Activated CD4-positive, alpha-beta T cell treated with anti-CD3 and anti-CD28 coated beads, Interleukin-2, amount 50 U/mL, for 16 hours (primary cell): ENCODE measurements at places on chromosomes 16 and 17.

DNA sequence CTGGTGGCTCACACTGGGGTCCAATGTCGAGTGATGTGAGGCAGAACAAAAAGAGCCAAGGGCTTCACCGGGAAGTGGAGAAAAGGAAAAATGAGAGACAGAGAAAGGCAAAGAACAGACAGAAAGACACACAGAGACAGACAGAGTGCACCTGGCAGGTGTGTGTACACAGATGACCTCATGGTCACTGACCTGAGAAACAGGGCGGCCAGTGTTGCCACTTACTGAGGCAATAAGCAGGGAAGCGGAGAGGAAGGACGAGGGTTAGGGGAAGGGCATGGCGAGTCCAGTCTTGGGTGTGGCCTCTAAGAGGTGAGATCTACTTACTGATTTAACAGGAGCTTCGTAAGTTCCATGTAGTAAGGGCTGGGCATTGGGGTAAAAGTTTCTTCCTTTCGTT is 7.5 kb downstream of the GINS2 start:
- no peak for DNase-seq

- DNase-seq, result no peak
Observed at GRCh38 chr17:8925808-8926207, 39.7 kb downstream of the PIK3R5 start.

DNA sequence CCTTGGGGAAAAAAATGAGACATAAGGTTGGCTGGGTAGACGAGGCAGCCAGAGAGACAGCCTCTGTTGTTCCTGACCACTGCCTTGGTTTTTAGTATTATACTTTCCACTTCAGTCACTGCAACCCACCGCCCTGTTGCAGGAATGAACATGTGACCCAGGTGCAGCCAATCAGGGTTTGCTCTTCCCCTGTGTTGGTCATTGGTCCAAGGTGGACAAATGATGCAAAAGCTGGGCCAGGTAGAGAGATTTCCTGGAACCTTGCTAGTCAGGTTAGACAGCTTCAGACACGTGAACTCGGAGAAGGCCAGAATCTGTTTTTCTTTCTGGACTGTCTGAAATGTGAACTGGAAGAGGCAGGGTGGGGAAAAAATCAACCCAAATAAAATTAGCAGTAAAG is 452.4 kb upstream of the RBFOX1 start:
- no peak for DNase-seq

GRCh38 chr17:1124896-1125787 is 54.6 kb downstream of the ABR start:
- DNase-seq, result no peak

DNA sequence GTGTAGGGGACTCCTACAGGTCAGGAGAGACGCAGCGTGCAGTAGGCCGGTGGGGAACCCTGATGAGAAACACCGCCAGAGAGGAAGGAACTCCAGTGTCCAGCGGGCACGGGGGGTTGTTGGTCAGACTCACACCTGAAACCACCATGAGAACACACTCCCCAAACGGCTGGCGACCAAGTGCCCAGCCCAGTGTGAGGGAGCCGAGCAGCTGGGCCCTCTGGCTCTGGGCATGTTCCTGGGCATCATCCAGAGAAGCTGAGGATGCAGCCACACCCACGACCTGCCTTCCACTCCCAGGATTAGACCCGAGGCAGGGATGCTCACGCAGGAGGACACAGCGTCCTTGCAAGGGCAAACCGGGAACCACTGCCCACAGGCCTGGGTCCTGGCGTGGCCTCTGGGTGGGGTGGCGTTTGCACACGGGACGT is 108.3 kb upstream of the ZNF750 start:
- DNase-seq, result no peak

GRCh38 chr16:23424292-23424958 is 28.6 kb downstream of the COG7 start:
- no peak for DNase-seq

- DNase-seq, result peak; percentile 78
Observed at GRCh38 chr17:15502369-15503112, 35.1 kb upstream of the CDRT4 start.

- DNase-seq, result no peak
Observed at GRCh38 chr16:59905131-59905530, 1171.0 kb upstream of the GOT2 start.

GRCh38 chr17:11996722-11997146 is 541 bp downstream of the ZNF18 start:
- DNase-seq, result peak; percentile 47

DNA sequence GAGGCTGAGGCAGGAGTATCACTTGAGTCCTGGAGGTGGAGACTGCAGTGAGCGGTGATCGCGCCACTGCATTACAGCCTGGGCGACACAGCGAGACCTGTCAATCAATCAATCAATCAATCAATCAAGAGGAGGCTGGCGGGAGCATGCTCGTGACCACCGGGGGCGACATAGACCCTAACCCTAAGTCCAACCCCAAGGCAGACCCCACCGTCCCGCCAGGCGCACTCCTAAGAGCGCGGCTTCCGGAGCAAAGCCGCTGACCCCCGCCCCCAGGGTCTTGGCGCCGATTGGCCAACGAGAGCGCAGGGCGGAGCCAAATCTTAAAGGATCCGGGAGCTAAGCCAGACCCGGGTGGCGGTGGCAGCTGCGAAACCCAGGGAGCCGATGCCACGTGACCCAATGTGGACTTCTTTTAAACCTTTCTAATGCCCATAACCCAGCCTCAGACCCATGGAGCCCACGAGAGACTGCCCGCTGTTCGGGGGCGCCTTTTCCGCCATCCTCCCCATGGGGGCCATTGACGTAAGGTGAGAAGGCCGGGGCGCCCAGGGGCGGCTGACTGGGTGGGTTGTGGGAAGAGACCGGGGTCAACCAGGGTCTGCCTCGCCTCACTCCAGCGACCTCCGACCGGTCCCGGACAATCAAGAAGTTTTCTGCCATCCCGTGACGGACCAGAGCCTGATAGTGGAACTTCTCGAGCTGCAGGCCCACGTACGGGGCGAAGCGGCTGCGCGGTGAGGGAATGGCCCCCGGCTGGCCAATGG is at the start of gene RANGRF:
RANGRF (plus strand) TSS at position 335 of the 767 bp plus-strand sequence; CDS start at position 454, 119 bp downstream.
- DNase-seq, result peak; percentile 88

- no peak for DNase-seq
Observed at GRCh38 chr17:17494499-17494869, 1.7 kb downstream of the RASD1 start.

GRCh38 chr17:44989552-44990138 is 21.5 kb upstream of the C1QL1 start:
- no peak for DNase-seq

DNA sequence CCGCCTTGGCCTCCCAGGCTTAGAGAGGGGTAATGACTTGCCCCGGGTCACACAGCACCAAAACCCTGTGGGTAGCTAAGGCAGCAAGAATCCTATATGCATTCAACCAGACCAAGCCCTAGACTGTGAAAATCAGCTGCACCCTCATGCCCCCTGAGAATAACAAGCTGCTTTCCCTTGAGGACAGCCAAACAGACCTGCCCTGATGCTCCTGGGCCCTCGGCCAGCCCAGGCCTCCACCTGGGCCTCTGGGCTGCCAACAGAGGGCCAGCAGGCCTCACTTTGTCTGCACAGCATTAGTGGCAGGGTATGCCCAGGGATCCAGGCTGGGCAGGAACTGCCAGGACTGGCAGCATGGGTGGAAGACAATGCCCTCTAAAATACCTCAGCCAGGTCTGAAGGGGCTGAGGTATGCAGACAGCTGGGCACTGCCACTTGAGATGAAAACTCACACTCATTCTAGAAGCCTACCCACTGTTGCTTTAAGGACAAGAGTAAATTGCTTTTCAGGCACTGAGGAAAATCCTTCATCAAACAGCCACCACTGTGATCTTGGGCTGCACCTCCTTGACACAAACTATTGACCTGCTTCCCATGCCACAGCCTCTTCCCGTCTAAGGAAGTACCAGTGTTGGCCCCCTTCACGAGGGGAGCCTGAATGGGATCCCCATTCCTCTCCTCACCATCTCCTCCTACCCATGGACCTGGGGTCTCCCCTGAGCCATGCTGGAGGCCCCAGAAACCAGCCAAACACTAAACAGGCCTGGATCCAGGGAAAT is 8.8 kb downstream of the ST3GAL2 start:
- no peak for DNase-seq

DNA sequence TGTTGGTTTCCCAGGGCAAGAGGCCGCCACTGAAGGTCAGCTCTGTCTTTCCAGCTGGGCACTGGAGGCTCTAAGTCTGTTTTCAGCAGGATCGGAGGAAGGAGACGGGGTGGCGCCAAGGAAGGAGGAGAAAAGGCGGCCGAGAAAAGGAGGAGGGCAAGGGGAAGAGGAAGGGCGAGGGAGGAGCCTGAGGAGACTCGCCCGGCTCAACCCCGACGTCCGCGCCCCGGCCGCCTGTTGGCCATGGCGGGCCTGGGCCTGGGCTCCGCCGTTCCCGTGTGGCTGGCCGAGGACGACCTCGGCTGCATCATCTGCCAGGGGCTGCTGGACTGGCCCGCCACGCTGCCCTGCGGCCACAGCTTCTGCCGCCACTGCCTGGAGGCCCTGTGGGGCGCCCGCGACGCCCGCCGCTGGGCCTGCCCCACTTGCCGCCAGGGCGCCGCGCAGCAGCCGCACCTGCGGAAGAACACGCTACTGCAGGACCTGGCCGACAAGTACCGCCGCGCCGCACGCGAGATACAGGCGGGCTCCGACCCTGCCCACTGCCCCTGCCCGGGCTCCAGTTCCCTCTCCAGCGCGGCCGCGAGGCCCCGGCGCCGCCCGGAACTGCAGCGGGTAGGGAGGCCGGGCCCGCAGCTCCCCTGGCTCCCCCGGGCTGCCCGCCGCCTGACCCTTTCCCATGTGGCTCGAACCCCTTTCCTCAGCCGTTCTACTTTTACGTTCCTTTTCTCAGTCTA is at the start of gene RNF135:
RNF135 (plus strand) TSS at position 209 of the 737 bp plus-strand sequence; CDS start at position 244, 35 bp downstream.
- DNase-seq, result peak; percentile 74
